ENCODE measurements at places on chromosomes 5 and 9. TPM values are rescaled to one million over a fixed set of nuclear protein-coding genes. Genes with fewer than 3 reads are reported as not detected.
A peak's percentile ranks its signal among the peaks of the same experiment; 100 is the strongest.

GRCh38 chr9:125038166-125038565, 97.3 kb upstream of the GOLGA1 start:
- no peaks in the 10 kb centered on the region for H3K36me3 ChIP-seq
- no peak overlapping the region for H3K27ac ChIP-seq
- no peak overlapping the region for H3K4me3 ChIP-seq
- H3K27me3 ChIP-seq, result no peaks in the 10 kb centered on the region
- no peaks in the 10 kb centered on the region for H3K4me1 ChIP-seq
- no peak for DNase-seq

Gene CSF1R
- not detected for total RNA-seq

GRCh38 chr9:107819772-107820565, 330.4 kb upstream of the KLF4 start:
- H3K27me3 ChIP-seq, result no peaks in the 10 kb centered on the region
- peaks cover 3% of the 10 kb centered on the region for H3K4me1 ChIP-seq
- peak; percentile 24 for DNase-seq
- H3K36me3 ChIP-seq, result no peaks in the 10 kb centered on the region

- H3K36me3 ChIP-seq, result peaks cover 4% of the 10 kb centered on the region
- H3K27me3 ChIP-seq, result no peaks in the 10 kb centered on the region
- no peak for DNase-seq
- no peak overlapping the region for H3K27ac ChIP-seq
- peaks cover 5% of the 10 kb centered on the region for H3K4me1 ChIP-seq
Observed at GRCh38 chr9:121837113-121837961, 185.9 kb downstream of the DAB2IP start.

DNA sequence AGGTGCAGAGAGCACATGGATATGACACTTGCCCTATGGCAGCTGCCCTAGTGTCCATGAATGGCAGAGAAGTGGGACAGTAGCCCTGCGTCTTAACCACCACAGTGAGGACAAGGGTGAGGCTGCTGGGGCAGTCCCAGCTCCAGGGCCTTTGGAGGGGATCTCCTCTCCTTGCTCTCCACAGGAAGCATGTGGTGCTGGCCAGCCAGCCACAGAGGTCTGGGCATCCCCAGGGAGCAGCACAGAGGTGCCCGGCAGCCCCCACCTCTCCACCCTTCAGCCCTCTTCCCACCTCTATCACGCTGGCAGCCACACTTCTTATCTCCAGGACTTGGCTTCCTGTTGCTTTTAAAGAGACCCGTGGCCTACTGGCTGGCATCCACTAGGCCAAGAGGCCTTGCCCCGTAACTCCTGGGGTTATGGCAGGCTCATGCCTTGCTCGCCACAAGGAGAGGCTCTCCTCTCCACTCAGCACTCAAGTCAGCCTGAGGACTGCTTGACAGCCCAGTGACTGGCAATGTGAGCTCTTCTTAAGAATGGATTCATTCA, 21.9 kb downstream of the CSF2 start:
- no peak for DNase-seq
- H3K36me3 ChIP-seq, result no peaks in the 10 kb centered on the region
- H3K4me1 ChIP-seq, result no peaks in the 10 kb centered on the region
- peaks cover 5% of the 10 kb centered on the region for H3K27me3 ChIP-seq

Gene SUSD3
- total RNA-seq, result not detected

All from glutamatergic neuron (in vitro differentiated cells).